ENCODE measurements at places on chromosomes 2 and 18.

DNA sequence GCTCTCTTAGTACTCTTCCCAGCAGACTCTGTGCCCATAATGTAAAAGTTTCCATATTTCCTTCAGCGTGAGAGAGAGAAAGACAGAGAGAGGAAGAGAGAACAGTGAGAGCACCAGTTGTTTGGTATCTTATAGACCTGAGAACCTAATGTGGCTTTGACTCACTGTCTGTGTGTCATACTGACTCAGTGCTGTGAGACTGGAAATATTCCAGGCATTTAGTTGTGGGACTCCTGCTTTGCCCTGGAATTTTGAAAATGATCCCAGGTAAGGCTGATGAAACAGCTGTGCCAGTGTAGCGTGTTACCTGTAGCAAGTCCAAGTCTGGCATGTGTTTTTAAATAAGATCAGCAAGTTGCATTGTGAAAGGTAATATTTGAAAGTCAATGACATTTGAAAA, 87.9 kb upstream of the KCNH7 start:
- no peaks in the 10 kb centered on the region for H3K36me3 ChIP-seq
- no peak for DNase-seq
- H3K4me3 ChIP-seq = no peak overlapping the region
- no peak overlapping the region for H3K27ac ChIP-seq
- no peaks in the 10 kb centered on the region for H3K4me1 ChIP-seq
- H3K27me3 ChIP-seq = no peaks in the 10 kb centered on the region

GRCh38 chr2:40543381-40543780, 91.5 kb upstream of the SLC8A1 start:
- H3K27ac ChIP-seq = no peak overlapping the region
- no peaks in the 10 kb centered on the region for H3K4me1 ChIP-seq
- H3K27me3 ChIP-seq = no peaks in the 10 kb centered on the region
- no peaks in the 10 kb centered on the region for H3K36me3 ChIP-seq
- H3K4me3 ChIP-seq = no peak overlapping the region

DNA sequence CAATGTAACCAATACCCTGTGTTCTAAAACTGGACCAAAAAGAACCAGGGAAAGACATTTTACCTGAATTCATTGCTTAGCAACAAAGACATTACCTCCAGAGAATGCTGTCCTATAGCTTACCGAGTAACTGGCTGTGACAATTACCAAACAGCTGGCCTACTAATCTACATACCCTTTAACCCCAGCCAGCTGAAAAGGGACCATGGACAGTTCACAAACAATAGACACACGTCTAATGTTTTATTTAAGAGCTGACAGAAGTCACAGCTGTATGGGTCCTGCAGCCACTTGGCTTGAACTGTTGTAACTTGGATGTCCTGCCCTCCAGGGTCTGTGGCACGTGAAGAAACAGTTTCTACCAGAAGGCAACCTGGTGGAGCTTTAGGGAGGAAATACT, 130.1 kb upstream of the EFEMP1 start:
- H3K4me1 ChIP-seq = no peaks in the 10 kb centered on the region
- no peak overlapping the region for H3K4me3 ChIP-seq
- DNase-seq = no peak
- no peaks in the 10 kb centered on the region for H3K27me3 ChIP-seq
- H3K27ac ChIP-seq = no peak overlapping the region

DNA sequence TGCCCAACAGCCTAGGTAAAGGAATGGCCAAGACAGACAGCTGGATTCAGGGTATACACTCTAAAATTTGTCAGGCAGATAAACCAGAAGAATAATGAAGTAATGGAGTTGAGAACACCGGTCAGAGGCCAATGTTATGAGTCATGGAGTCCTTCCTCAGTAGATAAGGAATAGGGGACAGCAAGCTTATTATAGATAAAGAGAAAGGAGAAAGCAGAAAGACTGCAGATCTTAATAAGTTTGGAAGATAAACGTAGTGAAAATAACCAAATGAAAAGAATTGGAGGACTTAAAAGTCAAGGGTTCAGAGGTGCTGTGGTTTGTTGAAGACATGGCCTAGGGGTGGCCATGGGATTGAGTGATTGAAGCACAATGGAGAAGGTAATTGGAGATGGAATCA, 63.5 kb upstream of the NFE2L2 start:
- no peak overlapping the region for H3K4me3 ChIP-seq
- no peak overlapping the region for H3K27ac ChIP-seq
- no peaks in the 10 kb centered on the region for H3K36me3 ChIP-seq
- DNase-seq = no peak
- no peaks in the 10 kb centered on the region for H3K27me3 ChIP-seq
- no peaks in the 10 kb centered on the region for H3K4me1 ChIP-seq

DNA sequence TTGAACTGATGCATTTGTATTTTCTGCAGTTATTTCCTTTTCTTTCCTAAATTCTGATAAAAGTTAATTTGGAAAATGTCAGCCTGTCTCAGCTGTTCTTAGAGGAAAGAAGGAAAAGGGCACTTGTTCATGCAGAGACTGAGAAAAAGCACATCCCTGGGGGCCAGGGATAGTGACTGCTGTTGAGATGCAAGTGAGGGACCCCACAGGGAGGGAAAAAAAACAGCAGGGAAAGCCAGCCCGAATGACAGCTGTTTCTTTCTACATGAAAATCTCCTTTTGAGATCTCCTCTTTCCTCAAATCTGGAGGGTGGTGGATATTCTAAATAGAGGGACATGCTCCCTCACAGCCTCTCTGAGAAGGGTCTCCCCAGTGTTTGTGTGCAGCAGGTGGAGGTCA, 14.0 kb upstream of the MTA3 start:
- no peak overlapping the region for H3K4me3 ChIP-seq
- H3K36me3 ChIP-seq = no peaks in the 10 kb centered on the region
- H3K4me1 ChIP-seq = no peaks in the 10 kb centered on the region

DNA sequence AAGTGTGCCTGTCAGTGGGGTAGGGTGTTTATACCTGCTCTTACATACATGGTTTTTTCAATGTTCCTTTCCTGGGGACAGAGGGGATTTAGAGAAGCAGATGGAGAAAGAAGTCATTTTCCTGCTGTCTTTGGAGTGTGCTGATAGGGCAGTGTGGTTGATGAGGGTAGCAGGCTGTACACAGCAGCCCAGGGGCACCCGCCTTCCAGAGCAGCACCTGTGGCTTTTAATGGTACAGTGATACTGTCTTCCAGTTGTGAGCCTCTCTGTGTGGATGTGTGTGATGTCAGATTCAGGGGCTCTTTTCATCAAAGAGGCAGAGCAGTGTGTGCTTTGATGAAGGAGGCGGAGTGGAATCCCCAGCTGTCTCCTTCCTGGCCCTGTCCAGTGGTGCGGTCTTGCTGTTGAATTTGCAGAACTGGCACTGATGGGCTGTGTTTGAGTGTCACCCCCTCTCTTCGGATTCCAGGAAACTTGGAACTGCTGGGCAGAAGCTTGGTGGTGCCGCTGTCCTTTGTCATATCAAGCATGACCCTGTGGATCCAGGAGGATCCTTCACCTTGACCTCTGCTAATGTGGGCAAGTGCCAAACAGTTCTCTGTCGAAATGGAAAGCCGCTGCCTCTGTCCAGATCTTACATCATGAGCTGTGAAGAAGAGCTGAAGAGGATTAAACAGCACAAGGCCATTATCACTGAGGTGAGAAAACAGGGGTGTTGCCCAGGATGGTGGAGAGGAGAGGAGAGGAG, 259.8 kb downstream of the PHLPP1 start:
- no peak for DNase-seq
- no peak overlapping the region for H3K4me3 ChIP-seq
- H3K4me1 ChIP-seq = no peaks in the 10 kb centered on the region
- no peaks in the 10 kb centered on the region for H3K27me3 ChIP-seq

- peak overlapping the region; percentile 91 for H3K27ac ChIP-seq
- H3K4me3 ChIP-seq = no peak overlapping the region
- DNase-seq = no peak
- peaks cover 78% of the 10 kb centered on the region for H3K4me1 ChIP-seq
- no peaks in the 10 kb centered on the region for H3K27me3 ChIP-seq
Observed at GRCh38 chr18:58313491-58314032, 269.5 kb downstream of the NEDD4L start.

GRCh38 chr2:155830817-155831579, 501.5 kb downstream of the NR4A2 start:
- no peaks in the 10 kb centered on the region for H3K36me3 ChIP-seq
- H3K4me1 ChIP-seq = no peaks in the 10 kb centered on the region
- no peaks in the 10 kb centered on the region for H3K27me3 ChIP-seq
- no peak for DNase-seq

GRCh38 chr2:116511426-116511825, 1303.1 kb upstream of the DDX18 start:
- no peak overlapping the region for H3K4me3 ChIP-seq
- DNase-seq = no peak
- no peaks in the 10 kb centered on the region for H3K4me1 ChIP-seq
- H3K36me3 ChIP-seq = no peaks in the 10 kb centered on the region
- H3K27me3 ChIP-seq = no peaks in the 10 kb centered on the region

Measured in gastrocnemius medialis (tissue), 4 donors.